ENCODE measurements at places on chromosomes 4 and X.
A peak's percentile ranks its signal among the peaks of the same experiment; 100 is the strongest.

DNA sequence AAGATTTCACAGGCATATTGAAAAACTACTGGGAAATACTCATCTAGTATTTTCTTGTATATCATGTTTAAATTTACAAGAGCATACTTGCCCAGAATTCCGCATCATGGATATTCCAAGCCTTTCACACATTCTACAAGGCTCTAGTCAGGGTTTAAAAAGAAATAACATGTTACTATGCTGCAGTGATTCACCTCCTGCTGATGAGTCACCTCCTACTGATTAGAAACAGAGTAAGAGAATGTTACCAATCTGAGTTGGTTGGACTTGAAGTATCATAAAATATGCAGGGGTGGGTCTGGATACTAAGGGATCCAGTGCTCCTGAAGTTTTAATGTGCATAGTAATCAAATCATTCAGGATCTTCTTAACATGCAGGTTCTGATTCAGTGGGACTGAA lies 192.0 kb upstream of the ANK2 start:
- no peak for DNase-seq

DNA sequence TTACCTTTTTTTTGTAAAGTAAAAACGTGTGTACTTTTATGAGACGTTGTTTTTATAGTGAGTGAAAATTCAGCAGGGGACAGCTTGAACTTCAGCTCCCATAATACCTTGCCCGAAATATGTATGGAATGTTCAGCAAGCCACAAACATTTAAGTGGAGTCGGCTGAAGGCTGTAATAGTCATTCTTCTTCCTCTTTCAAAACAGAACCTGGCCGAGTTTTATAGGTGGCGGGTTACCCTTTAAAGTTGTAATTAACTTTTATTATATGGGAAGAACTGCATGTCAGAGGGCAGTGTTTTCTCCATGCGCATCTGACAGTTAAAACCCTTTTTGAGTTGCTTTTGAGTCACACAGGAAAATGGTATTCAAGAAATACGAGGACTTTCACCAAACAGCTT lies 50.7 kb downstream of the CLDN34 start:
- DNase-seq: no peak

DNA sequence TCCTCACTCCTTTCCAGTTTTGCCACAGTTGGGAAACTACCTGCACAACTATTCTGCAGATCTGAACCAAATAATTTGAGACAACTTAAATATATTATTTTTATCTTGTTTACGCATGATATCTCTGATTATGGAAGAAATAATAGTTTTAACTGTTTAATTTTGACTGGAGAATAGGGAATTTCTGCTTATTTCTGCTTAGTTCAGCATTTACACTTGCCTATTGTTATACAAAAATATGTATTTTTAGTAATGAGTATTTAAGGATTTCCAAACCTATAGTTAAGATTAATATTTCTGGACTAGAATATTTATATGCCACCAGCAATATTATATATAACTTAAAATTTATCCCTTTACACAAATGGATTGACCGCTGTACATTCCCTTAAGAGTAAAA lies 125.5 kb downstream of the NWD2 start:
- DNase-seq: no peak

- no peak for DNase-seq
These were observed 96.9 kb upstream of the MID1IP1 start for GRCh38 chrX:38704146-38704882.

GRCh38 chrX:71302461-71303213 lies 1.1 kb downstream of the ITGB1BP2 start:
- DNase-seq: no peak

- DNase-seq: no peak
These were observed 145.3 kb downstream of the DTHD1 start for GRCh38 chr4:36426741-36427140.

GRCh38 chr4:144547678-144548298 lies 98.2 kb upstream of the HHIP start:
- no peak for DNase-seq

DNA sequence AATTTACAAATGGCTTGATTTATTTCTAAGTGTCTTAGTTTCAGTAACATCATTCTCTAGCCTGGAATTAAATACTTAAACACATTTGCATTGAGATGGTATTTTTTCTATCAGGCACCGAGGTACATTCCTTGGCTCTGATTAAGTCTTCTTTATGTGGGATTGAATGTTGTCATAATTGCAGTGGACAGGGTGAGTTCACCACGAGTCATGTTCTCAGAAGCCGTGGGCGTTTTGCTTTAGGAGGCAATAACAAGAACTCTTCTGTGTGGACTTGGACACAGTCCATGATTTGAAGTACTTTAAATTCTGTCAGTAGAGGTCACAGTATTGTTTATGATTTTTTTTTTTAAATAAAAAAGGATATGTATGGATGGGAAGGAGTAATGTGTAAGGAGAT lies 57.1 kb upstream of the EFHC2 start:
- no peak for DNase-seq

DNA sequence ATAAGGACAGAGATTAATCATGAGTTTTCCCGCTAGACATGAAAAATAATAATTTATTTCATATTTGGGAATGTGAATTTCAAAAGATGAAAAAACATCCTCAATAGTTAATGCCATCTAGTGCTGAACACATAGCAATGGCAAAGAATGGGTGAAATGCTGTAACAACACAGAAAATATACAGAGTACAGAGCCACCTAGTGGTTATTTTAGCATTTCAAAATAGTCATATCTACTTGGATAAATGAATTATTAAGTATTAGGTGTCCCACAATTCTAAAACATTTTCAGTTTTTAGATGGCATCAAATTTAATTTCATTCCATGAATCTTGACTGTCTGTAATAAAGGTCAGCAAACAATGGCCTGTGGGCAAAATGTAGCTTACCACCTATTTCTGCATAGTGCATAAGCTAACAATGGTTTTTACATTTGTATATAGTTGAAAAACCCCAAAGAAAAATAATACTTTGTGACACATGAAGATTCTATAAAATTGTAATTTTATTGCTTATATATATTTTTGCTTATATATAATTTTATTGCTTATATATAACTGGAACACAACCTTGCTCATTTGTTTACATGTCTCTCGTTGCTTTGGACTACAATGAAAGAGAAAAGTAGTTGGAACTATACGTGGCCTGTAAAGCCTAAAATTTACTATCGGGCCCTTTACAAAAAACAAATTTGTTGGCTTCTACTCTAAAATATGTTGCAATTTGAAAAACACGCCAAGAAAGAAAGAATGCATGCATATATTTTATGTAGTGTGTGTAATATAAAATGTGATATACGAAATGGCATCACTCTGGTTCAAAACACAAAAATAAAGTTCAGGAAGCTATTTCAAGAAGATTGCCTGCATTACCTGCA lies 99.1 kb upstream of the FAM47C start:
- no peak for DNase-seq

GRCh38 chrX:70979136-70979762 lies 48.4 kb upstream of the SLC7A3 start:
- DNase-seq: peak; percentile 1

DNA sequence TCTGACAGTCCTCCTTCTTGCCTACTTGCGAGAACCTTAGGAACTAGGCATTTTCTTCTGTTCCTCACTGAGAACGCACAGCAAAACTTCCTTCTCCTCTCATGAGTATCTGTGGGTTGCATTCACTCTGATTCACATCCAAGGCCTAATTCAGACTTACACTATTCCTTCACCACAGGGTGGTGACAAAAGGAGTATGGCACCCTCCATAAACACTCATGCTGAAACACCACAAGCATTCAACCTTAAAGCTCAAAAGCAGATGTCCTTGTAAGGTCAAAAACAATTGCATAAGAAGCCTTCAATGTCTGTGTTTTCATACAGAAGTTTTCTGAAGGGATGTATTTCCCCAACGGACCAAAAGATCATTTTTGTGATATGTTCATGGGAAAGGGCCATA lies 147.3 kb downstream of the CORIN start:
- no peak for DNase-seq

DNA sequence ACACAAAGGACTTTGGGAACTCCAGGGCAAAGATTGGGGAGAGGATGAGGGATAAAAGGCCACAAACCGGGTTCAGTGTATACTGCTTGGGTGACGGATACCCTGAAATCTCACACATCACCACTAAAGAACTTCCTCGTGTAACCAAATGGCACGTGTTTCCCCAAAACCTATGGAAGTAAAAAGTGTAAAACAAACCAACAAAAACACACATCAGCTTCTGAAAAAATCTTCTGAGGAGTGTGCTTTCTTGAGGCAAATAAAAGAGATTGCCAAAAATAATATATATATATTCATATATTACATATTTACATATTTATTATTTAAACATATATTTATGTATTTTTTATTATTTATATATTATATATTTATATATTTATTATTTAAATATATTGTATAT lies 3.9 kb downstream of the P2RY8 start:
- DNase-seq: no peak

- DNase-seq: no peak
These were observed 3.1 kb upstream of the TSPAN5 start for GRCh38 chr4:98661371-98662054.

DNA sequence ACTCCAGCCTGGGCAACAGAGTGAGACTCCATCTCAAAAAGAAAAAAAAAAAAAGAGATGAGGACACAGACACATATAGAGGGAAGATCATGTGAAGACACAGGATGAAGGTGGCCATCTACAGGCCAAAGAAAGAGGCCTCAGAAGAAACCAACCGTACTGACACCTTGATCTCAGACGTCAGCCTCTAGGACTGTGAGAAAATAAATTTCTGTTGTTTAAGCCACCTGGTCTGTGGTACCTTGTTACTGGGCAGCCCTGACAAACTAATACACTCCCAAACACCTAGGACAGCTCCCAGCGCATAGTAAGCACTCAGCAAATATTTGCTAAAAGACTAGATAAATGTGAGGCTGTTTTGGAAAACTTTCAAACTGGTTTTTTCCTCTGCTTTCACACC lies 59.2 kb upstream of the SMIM10 start:
- no peak for DNase-seq

DNA sequence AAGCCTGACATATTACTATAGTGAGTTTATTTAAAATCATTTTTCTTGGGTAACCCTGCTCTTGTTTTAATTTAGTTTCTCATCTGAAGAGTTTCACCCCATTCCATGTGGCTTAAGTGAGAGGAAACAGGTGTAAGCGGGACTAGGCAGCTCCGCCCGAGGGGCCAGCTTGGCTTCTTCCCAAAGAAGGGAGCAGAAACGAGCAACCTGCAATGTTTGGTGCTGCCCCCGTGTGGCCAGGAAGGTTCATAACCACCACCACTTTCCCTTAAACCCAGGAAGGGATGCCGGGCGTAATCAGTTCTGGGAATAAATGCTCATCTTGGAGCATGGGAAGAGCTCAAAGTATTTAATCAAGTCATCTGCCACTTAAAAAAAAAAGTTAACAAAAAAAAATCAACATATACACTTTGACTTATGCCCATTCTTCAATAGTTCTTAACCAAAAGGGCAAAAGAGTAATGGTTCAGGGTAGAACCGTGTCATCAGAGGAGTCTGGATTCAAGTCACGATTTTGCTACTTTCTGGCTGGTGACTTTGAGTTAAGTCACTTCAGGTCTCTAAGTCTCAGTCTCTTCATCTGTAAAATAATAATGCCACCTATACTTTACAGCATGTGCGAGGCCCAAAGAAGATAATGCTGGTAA lies 147.9 kb downstream of the NSUN7 start:
- DNase-seq: peak; percentile 47

DNA sequence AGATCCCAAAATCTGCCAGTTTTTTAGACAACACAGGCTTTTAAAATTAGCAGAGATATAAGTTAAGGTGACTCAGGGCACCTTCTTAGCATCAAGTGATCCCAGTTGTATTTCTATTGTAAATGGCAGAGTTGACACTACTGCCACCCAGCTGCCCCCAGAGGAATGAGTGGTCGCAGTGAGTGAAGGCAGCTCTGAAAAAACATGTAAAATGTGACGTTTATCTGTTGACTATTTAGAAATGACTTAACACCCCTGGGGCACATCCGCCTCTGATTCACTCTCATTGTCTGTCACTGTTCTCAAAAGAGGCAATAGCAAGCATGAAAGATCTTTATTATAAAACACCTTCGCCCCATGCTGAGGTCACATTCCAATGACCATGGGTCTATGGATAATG lies 592.4 kb downstream of the ACTRT1 start:
- no peak for DNase-seq

- DNase-seq: no peak
These were observed 83.3 kb upstream of the VCX2 start for GRCh38 chrX:8254401-8254800.

DNA sequence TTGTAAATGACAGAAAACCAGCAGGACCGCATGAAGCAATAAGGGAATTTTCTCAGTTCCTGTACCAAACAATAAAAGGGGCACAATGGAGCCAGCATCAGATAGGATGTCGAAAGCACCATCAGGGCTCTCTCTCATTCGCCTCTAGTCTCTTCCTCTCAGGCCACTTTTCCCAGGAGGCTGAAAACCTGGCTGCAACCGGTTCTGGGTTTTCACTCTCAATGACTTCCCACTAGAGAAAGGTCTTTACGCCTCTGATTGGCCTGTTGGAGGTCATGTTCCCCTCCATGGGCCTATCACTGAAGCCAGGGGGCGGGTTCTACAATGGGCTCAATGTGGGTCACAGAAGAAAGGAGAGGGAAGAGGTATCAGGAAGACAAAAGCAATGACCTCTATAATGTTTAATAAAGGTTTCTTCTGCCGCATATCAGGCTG lies 29.3 kb downstream of the ZNF827 start:
- DNase-seq: no peak

- DNase-seq: no peak
These were observed 179.1 kb upstream of the ANXA3 start for GRCh38 chr4:78372355-78372988.

GRCh38 chr4:34845926-34846325 lies 1398.4 kb downstream of the ARAP2 start:
- no peak for DNase-seq

GRCh38 chrX:45711231-45711630 lies 510.6 kb upstream of the DIPK2B start:
- DNase-seq: no peak

- no peak for DNase-seq
These were observed 5.3 kb downstream of the KIT start for GRCh38 chr4:54662901-54663585.

GRCh38 chrX:103418811-103419340 lies 42.5 kb downstream of the BEX3 start:
- no peak for DNase-seq

Data from naive thymus-derived CD8-positive, alpha-beta T cell (primary cell).